ENCODE measurements at places on chromosomes 6 and 20.
A peak's percentile ranks its signal among the peaks of the same experiment; 100 is the strongest.

DNA sequence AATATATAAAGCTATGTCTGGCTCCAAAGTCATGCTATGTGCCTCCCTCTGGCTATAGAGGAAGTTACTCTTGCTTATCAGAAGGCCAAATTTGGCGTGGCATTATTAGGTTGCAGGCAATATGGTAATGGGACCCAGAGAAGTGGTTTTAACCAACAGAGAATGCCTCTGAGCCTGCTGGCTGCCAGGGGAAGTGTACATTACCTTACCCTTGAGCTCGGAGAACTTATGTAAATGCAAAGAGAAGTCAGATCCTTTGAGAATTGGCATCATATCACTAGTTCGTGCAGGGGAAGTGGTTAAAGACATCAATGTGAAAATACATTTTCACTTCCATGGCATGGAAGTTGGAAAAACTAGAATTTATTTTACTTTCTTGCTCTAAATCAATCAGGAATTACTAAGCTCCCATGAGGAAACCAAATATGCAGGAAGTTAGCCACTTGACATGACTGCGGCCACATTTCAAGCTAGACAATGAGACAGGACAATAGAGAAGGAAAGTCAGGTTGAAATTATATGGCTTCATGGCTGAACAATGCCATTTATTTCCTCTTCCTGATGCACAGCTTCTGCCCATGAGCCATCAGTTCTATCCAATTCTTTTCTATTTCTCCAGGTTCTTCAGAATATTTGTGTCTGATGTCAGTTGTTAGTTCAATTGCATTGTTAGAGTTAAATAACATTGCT lies 134.0 kb upstream of the PHACTR1 start:
- DNase-seq, result no peak

DNA sequence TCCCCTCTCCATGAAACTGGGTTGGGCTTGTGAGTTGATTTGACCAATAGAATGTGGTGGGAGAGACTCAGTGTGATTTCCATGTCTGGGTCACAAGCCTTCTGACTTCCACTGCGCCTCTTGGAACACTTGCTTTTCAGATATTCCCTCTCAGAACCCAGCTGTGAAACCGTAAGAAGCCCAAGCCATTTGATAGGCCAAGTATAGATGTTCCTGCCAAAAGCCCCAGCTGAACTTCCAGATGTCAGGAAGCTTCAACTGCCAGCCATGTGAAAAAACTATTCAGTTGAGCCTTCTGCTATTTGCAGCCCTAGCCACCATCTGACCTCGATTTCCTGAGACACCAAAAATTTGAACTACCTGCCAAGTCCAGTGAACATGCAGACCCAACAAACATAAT lies 387.8 kb upstream of the GJE1 start:
- no peak for DNase-seq

- DNase-seq, result no peak
These were observed 862.1 kb downstream of the KIF16B start for GRCh38 chr20:15711177-15711576.

DNA sequence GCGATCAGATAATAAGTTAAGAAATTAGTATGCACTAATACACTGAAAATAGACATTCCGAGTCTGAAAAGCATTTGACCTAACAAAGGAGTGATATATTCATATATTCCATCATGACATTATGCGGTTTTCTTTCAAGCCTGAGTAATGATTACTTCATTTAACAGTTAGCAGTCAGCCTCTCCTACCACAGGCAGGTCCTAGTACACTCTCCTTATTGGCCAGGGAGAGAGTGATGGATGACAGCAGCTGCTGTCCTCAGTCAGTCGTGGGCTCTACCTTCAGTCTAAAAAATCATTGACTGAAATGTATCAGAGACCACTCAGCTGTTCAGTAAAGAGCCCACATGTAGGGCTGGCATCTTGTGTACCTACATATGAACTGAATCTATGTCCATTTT lies 33.2 kb upstream of the VGLL2 start:
- no peak for DNase-seq

GRCh38 chr20:24370911-24371695 lies 98.3 kb upstream of the SYNDIG1 start:
- DNase-seq, result no peak

- DNase-seq, result no peak
These were observed 73.8 kb upstream of the ECI2 start for GRCh38 chr6:4209196-4209595.

DNA sequence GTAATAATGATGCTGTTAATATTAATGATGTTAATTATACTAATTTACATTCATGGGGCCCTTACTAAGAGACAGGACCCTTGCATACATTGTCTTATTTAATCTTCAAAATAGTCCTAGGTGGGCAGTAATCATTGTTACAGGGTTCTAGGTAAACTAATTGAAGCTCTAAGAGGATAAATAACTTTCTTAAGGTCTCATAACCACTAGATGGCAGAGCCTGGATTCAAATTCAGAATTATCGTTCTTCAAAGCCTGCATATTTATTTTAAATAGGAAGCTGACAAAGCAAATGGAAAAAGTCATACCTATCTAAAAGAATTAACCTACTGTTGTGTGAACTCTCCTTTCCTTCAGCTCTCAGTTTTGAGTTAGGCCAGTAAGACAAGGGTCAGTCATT lies 23.5 kb downstream of the PTCHD4 start:
- DNase-seq, result no peak

- DNase-seq, result no peak
These were observed 368.9 kb upstream of the JARID2 start for GRCh38 chr6:14876778-14877613.

GRCh38 chr6:16064671-16065072 lies 64.2 kb upstream of the MYLIP start:
- DNase-seq, result no peak

- no peak for DNase-seq
These were observed 32.8 kb downstream of the PPP1R14C start for GRCh38 chr6:150175586-150176151.

GRCh38 chr20:24779131-24779530 lies 169.9 kb upstream of the CST7 start:
- no peak for DNase-seq

DNA sequence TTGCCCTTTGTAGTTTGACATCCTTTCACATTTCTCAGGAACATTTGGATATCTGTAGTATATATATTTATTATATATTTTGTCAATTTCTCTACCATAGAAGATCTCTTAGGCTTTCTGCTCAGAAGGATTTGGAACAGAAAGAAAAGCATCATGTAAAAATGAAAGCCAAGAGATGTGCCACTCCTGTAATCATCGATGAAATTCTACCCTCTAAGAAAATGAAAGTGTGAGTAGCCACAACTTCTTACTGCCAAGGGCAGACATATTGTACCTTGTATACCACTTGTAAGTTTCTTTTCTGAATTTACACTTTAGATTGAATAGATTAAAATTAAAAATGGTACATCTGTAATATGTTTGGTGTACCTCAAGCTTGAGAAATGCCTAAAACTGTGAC lies 31.2 kb downstream of the TPX2 start:
- DNase-seq, result no peak

DNA sequence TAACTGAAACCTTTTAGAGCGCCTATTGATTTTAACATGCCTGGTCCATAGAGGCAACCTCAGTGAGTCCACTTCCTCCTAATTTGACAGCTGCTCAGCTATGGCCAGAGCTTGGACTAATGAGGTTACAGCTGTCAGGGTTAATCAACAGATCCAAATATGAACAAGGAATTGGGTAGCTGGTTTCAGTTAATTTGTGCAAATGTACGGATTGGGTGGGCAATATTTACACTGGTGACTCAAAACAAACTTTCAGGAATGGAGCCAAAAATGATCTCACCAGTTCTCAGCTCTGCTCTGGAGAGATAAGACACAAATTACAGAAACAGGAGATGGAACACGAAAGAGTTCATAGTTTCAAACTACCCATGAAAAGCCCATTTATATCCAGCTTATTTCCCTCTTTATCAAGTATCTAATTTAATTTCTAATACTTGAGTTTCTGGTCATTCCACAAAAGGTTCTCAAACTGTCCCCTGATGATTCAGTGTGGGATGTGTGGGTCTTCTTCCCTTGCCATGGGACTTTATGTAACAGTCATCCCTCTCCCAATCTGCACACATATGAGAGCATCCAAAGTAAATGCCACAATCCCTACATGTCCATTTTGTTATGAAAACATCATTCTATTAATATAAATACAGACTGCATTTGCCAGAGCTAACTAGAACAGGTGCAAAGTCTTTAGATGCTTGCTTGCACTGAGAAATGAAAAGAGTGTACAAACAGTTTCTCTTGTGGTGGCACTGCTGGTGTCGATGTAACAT lies 149.9 kb downstream of the RPS12 start:
- DNase-seq, result no peak

DNA sequence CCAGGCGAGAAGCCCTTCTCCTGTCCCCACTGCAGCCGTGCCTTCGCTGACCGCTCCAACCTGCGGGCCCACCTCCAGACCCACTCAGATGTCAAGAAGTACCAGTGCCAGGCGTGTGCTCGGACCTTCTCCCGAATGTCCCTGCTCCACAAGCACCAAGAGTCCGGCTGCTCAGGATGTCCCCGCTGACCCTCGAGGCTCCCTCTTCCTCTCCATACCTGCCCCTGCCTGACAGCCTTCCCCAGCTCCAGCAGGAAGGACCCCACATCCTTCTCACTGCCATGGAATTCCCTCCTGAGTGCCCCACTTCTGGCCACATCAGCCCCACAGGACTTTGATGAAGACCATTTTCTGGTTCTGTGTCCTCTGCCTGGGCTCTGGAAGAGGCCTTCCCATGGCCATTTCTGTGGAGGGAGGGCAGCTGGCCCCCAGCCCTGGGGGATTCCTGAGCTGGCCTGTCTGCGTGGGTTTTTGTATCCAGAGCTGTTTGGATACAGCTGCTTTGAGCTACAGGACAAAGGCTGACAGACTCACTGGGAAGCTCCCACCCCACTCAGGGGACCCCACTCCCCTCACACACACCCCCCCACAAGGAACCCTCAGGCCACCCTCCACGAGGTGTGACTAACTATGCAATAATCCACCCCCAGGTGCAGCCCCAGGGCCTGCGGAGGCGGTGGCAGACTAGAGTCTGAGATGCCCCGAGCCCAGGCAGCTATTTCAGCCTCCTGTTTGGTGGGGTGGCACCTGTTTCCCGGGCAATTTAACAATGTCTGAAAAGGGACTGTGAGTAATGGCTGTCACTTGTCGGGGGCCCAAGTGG lies 5.3 kb downstream of the SNAI1 start:
- no peak for DNase-seq

DNA sequence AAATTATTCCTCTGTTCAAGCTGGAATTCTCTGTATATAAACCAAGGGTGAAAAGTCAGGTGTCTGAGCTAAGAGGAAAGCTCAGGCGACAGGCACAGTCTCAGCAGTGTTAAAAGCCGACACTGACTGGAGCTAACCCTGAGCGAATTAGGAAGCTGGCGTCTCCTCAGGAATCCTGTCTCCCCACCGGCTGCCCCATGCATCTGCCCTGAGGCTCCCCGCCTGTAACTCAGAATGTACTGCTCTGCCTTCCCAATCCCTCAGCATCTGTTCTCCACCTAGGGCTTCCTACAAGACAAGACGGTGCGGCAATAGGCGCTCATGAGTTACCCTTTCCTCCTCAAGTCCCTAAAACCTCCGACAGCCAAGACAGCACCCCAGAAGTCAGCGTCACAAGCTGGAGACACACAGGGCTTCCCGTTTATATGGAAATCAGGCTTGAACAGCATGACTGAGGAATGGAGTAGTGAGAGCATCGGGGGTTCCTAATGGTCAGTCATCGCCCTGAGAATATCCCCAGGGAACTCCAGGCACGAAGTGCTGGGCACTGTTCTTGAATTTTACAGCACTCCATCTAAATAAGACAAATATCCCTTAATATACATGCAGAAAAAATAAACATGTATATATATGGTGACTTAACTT lies 33.5 kb downstream of the WDR27 start:
- DNase-seq, result no peak

- DNase-seq, result peak; percentile 33
These were observed 16.2 kb downstream of the HLA-DPB1 start for GRCh38 chr6:33091957-33092356.

- no peak for DNase-seq
These were observed 120.1 kb upstream of the ARMC2 start for GRCh38 chr6:108727966-108728730.

DNA sequence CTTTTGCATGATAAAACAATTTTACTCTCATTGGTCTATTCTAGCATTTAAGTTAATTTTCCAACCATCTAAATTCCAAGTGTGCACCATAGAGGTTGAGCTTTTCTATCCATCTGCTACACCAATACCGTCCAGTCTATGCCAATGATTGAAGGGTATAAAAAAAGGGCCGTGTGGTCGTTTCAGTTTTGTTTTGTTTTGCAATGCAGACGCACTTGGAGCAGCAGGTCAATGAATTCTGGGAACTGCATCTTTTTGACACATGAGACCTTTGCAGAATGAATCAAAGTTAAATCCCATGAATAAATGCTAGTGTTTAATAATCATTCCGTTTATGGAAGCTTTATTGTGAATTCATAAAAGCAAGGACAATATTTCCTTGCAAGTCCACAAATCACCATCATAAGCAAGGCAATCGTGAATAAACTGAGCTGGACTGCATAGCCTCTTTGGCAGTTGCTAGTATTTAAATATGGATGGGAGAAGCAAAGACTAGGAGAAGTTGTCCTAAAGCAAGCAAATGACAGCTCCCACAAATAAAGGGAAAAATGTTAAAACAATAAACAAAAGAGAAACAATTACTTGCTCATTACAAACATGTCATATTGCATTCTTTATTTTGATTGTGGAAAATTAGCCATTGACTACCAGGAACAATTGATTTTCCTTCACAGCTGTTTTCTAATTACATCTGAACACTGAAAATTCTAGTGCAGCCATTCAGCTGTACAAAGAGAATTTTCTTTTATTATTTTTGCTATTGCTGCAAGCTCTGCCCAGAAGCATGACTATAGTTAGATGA lies 649.7 kb upstream of the GJE1 start:
- no peak for DNase-seq

- DNase-seq, result no peak
These were observed 1.7 kb upstream of the EIF6 start for GRCh38 chr20:35286077-35286898.

DNA sequence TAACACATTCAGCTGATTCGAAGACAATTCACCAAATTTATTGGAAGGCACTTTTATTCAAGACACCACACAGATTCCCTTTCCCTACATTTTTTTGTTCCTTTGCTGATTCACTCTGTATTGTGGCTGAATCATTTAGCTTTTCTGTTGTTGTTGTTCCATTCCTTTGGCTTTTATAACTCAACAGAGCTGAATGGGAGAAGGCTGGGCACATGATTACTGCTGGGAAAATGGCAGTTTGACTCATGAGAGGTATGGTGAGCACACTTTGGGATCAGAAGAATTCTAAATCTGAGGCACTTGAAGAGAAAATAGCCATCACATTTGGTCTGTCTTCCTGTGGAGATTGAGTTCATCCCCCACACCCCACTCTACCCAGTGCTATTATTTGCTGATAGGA lies 15.7 kb upstream of the SAYSD1 start:
- DNase-seq, result no peak
